Caudate nucleus (tissue), 63 donors: ENCODE measurements at places on chromosomes 13 and 19.

DNA sequence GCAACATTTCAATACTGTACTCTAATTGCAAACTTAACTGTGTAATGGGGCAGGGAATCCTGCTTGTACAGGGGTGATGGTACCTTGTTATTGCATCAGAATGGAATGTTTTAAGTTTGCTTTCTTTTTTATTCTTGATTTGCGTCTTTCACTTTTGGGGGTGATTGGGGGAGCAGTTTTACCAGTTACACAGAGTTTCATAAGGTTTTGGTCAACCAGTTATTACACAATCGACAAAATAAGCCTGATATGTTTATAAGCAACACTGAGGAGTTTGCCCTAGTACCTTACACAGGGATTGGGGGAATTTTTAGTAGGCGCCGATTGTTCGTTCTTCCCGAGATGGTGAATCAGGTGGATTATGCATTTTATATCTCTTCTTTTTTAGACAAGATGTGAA lies 2.7 kb downstream of the KLF5 start:
- DNase-seq: no peak

- no peak for DNase-seq
Observed at GRCh38 chr19:13958043-13958442, 5.7 kb downstream of the DCAF15 start.

- no peak for DNase-seq
Observed at GRCh38 chr13:32752997-32753606, 166.8 kb downstream of the PDS5B start.

GRCh38 chr13:77915686-77916085 lies 2.9 kb downstream of the EDNRB start:
- no peak for DNase-seq

DNA sequence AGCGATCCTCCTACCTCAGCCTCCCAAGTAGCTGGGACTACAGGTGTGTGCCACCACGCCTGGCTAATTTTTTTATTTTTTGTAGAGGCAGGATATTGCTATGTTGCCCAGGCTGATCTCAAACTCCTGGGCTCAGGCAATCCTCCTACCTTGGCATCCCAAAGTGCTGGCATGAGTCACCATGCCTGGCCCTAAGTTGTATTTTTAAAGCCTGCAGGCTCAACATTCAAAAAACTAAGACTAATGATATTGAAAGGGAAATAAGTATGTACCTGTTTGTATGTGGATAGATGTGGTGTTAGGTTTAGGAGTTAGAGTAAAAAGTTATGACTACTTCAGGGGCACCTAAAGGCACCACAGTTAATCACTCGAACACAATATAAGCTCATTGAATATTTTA lies 5.4 kb upstream of the IPO5 start:
- no peak for DNase-seq

DNA sequence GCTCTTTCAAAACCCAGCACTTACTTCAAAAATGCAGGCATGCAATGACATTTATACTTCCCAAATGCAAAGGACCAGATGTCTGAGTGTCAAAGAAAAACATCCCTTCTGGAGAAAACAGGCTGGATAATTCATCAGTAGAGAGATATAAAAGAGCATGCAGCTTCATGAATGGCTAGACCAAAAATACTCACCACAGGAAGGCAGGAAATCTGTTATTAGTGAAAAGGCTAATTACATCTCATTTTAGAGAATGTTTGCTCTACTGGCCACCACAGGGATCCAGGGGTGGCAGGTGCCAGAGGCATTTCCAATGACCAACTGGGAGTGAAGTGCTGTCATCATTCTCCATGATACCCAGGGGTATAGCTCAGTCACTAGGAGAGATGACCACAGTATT lies 106.5 kb downstream of the LHFPL6 start:
- no peak for DNase-seq

GRCh38 chr19:8337728-8338127 lies 5.3 kb downstream of the KANK3 start:
- no peak for DNase-seq

- no peak for DNase-seq
Observed at GRCh38 chr13:59000770-59001169, 1163.0 kb downstream of the DIAPH3 start.

GRCh38 chr13:53311561-53311960 lies 282.9 kb downstream of the OLFM4 start:
- no peak for DNase-seq

GRCh38 chr19:633786-634639 lies 676 bp upstream of the POLRMT start:
- DNase-seq: no peak

GRCh38 chr13:93227280-93227877 lies 772 bp downstream of the GPC6 start:
- DNase-seq: no peak

DNA sequence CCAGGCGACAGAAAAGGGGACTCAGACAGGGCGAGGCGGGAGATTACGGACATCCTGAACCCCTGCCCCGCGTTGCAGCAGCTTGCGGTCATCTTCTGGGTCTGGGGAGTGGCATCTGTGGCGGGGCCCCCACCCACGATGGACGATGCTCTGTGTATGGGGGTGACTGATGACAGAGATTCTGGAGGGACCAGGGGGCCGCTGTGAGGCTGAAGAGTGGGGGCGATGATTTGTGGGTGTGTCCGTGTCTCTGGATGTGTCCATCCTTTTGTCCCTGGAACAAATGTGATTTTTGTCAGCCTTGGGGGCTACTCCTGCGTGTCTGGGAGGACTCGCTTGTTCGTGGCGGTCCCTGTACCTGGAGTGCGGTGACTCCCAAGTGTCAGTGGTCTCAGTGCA lies 17.7 kb downstream of the ZNF77 start:
- no peak for DNase-seq

- no peak for DNase-seq
Observed at GRCh38 chr13:99144306-99144705, 56.3 kb upstream of the UBAC2 start.

DNA sequence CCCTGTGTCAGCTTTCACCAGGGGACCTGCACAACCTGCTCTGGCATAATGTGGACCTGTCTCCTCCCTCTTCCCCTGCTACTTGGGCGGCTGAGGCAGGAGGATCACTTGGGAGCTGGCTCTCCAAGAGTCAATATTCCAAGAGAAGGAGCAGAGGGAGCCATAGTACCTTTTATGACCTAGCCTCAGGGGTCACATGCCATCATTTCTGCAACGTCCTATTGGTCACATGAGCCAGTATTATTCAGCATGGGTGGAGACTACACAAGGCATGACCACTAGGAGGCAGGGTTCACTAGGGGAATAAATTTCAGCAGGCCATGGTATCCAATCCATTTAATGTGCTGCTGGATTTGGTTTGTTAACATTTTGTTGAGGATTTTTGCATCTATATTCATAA lies 12.0 kb upstream of the SHFL start:
- no peak for DNase-seq

- DNase-seq: no peak
Observed at GRCh38 chr13:48731957-48732569, 78.3 kb downstream of the CYSLTR2 start.

DNA sequence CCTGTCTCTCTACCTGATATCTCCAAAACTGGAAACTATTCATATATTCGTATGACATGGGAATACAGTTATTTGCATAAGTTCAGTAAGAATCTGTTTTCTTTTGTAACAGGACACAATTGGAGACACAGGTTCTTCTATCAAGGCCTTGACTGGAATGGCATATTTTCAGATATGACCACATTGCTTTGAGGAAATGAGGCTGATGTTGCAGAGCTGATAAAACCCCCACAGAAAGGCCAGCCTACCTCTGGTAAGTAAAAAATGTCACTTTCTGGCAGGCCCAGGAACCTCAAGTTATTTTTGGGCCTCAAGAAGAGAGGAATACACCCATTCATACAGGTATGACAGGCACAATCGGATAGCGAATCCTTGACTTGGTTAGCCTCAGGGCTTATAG lies 29.5 kb upstream of the KBTBD6 start:
- DNase-seq: no peak

DNA sequence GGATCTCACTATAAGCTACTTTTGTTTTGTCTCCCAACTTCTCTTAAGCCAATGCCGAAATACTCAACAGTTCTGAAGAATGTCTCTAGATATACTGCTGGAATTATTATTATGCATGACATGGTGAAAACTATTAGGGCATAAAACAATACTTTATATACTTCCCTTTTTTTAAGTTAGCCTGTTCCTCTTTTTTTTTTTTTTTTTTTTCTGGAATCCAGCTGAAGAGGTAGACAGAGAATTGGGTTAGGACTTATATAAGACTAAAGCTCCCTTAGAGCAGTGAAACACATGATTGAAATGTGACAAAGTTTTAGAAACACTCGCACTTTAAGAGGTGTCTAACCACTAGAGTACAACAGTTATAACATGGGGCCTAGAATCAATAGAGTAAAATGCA lies 850.9 kb upstream of the PCDH9 start:
- no peak for DNase-seq

DNA sequence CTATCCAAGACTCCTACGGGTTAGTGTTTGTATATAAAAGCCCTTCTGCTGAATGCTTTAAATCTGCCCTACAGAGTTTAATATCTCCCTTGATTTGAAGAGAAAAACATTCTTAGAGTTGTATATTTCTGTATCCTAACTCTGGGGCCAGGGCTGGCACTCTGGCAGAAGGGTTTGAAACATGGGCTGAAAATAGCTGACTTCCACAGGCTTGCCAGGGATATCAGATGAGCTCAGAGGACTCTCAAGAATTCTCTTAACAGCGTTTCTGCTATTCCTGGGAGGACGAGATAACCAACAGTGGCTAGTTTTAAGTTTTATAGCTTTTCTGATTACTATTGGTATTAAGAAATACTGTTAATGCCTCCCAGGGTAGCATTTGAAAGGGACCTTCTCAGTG lies 127.5 kb downstream of the LIG4 start:
- no peak for DNase-seq

- DNase-seq: no peak
Observed at GRCh38 chr13:39685652-39686051, 30.2 kb downstream of the COG6 start.

DNA sequence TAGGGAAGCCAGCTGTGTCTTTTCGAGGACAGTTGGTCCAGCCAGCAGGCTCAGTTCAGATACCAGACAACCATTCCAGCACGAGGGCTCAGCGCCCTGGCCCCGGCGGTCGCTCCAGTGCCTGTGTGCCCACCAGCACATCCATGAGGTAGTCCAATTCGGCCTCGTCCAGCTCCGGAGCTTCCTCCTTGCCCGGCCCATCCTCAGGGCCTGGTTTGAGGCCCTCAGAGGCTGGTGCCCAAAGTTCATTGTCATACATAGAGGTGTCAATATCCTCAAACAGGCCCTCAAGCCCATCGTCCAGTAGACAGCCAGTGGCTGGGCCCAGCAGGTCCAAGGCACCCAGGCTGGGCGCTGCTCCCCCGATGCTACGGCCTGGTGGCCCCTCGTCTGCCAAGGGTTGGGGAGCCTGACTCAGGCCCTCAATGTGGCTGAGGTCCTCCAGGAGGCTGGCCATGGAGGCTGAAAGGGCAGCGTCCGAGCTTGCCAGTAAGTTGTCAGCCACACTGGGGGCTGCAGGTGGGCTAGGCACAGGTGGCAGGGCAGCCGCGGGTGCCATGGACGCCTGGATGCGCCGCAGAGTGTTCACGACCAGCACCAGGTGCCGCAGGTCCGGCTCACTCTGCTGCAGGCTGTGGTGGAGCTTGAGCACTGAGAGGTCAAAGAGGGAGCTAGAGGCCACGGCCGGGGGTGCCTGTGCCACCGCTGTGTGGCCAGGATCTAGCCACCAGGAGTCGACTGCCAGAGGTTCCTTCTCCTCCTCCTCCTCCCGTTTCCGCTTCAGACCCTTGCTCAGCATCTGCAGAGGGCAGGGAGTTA lies 2.8 kb downstream of the SERTAD1 start:
- DNase-seq: no peak

- no peak for DNase-seq
Observed at GRCh38 chr13:49315756-49316482, 68.2 kb downstream of the CDADC1 start.

DNA sequence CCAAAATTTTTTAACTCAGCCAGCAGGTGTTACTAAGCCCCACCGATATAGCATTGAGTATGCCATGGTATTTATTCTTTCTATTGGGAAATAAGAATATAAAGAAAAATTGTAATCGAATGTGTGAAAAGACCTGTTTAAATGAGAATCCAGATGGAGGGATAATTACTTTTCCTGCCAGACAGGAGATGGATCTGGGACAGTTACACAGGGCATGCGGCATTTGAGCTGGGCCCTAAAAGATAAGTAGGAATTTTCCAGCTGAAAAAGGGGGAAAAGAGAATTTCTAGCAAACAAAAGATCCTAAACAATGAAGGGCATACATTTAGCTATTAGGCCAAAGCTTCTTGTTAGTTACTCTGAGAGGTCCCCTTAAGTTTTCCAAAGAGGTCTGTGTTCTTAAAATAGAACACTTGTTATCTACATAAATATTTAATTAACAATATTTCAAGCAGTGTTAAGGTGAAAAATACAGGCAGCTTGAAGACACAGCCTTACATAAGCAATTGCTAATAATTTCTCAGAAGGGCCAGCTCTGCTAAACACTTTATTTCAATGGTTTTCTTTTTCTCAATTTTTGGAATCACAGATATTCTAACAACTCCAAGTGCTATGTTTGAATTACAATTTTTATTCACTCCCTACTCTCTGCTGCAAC lies 63.7 kb downstream of the TBC1D4 start:
- no peak for DNase-seq

DNA sequence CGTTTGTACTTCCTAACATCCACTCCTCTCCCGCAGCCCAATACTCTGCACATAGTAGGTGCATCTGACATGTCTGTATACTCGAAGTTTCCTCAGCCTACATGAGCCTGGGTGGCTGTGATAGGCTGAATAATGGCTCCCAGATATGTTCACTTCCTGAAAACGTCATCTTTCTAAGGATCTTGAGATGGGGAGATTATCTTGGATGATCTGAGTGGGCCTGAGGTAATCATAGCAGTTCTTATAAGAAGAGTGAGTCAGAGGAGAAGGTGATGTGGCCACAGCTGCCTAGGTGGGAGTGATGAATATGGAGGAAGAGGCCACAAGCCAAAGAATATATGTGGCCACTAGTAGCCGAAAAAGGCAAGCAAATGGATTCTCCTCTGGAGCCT lies 84.2 kb downstream of the AKAP11 start:
- DNase-seq: no peak

GRCh38 chr19:5340637-5341447 lies at the start of gene PTPRS:
Gene PTPRS (minus strand): TSS chr19:5340812. CDS start chr19:5286140, 54,672 bp downstream.
- DNase-seq: peak; percentile 29

- no peak for DNase-seq
Observed at GRCh38 chr13:40406405-40407120, 259.9 kb downstream of the FOXO1 start.

DNA sequence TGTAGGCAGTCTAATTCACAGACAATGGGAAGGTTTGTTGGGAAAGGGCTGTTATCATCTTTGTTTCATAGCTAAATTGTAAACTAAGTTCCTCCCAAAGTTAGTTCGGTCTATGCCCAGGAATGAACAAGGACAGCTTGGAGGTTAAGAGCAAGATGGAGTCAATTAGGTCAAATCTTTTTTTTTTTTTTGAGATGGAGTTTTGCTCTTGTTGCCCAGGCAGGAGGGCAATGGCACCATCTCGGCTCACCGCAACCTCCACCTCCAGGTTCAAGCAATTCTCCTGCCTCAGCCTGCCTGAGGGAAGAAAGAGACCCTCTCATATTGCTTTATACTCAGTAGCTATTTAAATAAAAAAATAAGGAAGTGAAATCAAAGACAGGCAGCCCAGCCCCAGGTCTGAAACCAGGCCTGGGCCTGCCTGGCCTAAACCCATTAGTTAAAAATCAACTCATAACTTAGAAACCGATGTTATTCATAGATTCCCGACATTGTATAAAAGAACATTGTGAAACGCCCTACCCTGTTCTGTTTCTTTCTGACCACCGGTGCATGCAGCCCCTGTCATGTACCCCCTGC lies 297.4 kb upstream of the SGCG start:
- DNase-seq: no peak
